Vein endothelial cell (primary cell): ENCODE measurements at places on chromosomes 3 and 15. TPM values are rescaled to one million over a fixed set of nuclear protein-coding genes. Genes with fewer than 3 reads are reported as not detected.

LTF gene
- total RNA-seq = under 0.01 and 0.10 TPM in 2 replicates

ZNF80 gene
- total RNA-seq = not detected in 2 replicates

ARGFX gene
- total RNA-seq = not detected in 2 replicates

TMEM266 gene
- total RNA-seq = under 0.01 TPM in 1 of 2 replicates, not detected in the other

CHRNA7 gene
- 0.33 and 1.4 TPM in 2 replicates for total RNA-seq

CYP8B1 gene
- not detected in 2 replicates for total RNA-seq

OSTN gene
- not detected in 2 replicates for total RNA-seq

DPH3 gene
- total RNA-seq = 21.9 and 22.2 TPM in 2 replicates

KIF15 gene
- total RNA-seq = 6.2 and 8.8 TPM in 2 replicates

GABRG3 gene
- total RNA-seq = not detected in 2 replicates

IL12A gene
- 0.33 and 0.38 TPM in 2 replicates for total RNA-seq

GNL3 gene
- total RNA-seq = 165 and 174 TPM in 2 replicates

VPS39 gene
- total RNA-seq = 51.6 and 52.3 TPM in 2 replicates

CCPG1 gene
- total RNA-seq = 47.4 and 49.7 TPM in 2 replicates

RHOV gene
- under 0.01 and 0.10 TPM in 2 replicates for total RNA-seq

PP2D1 gene
- not detected in 2 replicates for total RNA-seq

HEXA gene
- 81.2 and 88.5 TPM in 2 replicates for total RNA-seq

CCDC32 gene
- total RNA-seq = 16.0 and 24.2 TPM in 2 replicates

AP3S2 gene
- total RNA-seq = 41.8 and 43.8 TPM in 2 replicates

CHRNA5 gene
- total RNA-seq = 6.0 and 6.9 TPM in 2 replicates

SPTBN5 gene
- total RNA-seq = 3.9 and 15.2 TPM in 2 replicates

GOLGA6D gene
- not detected in 2 replicates for total RNA-seq

MYO5C gene
- total RNA-seq = 26.1 and 36.7 TPM in 2 replicates

PDCD6IP gene
- 257 and 358 TPM in 2 replicates for total RNA-seq

TKT gene
- 413 and 477 TPM in 2 replicates for total RNA-seq

SYNPR gene
- not detected in 2 replicates for total RNA-seq

CCK gene
- total RNA-seq = not detected in 2 replicates

GOLGA8B gene
- total RNA-seq = 23.5 and 23.6 TPM in 2 replicates

GOLGA8T gene
- not detected in 2 replicates for total RNA-seq

COL8A1 gene
- 174 and 860 TPM in 2 replicates for total RNA-seq

CRTAP gene
- total RNA-seq = 135 and 166 TPM in 2 replicates

CCRL2 gene
- 5.6 and 13.5 TPM in 2 replicates for total RNA-seq
